ENCODE measurements at places on chromosomes 7 and 10.

DNA sequence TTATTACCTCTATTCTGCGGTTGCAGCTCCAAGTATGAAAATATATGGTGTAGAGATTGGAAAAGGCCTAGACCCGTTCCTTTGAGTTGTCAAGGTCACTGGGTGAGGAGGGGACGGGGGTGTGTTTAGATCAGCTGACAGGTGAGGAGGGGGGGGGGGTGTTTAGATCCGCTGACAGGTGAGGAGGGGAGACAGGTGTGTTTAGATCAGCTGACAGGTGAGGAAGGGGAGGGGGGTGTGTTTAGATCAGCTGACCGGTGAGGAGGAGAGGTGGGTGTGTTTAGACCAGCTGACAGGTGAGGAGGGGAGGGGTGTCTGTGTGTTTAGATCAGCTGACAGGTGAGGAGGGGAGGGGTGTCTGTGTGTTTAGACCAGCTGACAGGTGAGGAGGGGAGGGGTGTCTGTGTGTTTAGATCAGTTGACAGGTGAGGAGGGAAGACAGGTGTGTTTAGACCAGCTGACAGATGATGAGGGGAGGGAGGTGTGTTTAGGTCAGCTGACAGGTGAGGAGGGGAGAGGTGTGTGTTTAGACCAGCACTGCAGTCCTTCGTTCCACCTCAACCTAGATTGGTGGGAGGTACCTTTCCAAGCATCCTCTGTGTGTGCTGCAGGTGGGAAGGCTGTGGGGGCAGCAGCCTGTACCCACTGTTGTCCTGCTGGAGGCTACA is 655.0 kb upstream of the ADARB2 start:
- peak; percentile 28 for DNase-seq

DNA sequence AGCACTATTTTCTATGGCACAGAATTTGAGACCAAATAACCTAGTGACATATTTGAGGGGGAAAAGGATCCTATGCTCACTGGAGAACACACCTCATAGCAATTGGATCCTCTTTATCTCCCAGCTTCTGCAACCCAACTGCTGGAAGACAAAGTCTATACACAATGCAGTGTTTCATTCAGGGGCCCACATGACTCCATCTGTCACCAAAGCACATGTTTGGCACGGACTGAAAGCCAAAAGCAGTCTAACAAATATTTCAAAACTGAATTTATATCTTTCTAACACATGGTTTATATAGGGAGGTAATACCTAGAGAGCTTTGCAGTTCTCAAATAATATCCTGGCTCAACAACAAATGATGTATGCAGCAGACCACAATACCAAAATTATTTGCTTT is 39.2 kb downstream of the ADAM12 start:
- DNase-seq, result no peak

GRCh38 chr10:17782921-17783665 is 26.1 kb upstream of the MRC1 start:
- DNase-seq, result no peak

GRCh38 chr10:52818019-52818418 is 45.4 kb upstream of the MBL2 start:
- DNase-seq, result no peak

GRCh38 chr7:137771679-137772078 is 75.1 kb downstream of the DGKI start:
- no peak for DNase-seq

DNA sequence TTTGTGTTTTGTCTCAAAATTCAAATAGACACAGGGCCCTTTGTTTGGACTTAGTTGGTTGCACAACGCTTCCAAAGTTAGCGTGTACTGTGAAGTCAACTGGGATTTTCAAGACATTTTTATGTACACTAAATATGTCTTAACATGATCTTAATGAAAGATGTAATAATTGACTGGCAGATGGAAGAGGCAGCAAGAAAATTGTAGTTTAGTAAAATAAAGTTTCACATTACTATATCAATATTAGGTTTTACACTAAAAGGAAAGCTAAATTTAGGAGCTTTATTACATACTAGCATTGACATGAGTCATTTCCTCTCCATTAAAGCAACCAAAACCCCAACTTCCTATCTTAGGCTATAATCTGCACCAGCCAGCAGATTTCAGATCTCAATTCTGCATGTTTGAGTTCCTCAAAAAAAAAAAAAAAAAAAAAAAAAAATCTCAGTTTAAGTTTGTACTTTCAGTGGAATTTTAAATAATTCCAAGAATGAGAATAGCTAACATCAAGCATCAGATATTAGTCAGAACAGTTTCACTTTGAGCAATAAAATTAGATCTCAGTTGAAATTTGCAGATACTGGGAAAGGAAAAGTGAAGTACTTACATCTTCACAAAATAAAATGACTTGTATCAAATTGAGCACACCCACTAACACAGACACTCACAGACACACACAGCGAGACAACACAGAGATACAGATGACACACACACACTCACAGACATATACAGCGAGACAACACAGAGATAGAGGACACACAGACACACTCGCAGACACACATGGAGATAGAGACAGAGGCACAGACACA is 346.6 kb upstream of the KLF6 start:
- DNase-seq, result no peak

DNA sequence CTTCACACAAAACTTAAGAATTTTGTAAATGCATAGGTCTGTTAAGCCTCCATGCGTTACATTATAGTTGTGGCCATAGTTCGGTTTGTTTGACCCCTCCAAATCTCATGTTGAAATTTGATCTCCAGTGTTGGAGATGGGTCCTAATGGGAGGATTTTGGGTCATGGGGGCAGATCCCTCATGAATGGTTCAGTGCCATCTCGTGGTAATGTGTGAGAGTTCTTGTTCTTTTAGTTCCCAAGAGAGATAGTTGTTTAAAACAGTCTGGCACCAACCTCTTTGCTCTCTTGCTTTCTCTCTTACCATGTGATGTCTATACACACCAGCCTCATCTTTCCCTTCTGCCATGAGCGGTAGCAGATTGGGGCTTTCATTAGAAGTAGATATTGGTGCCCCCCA is 264.3 kb downstream of the TCF7L2 start:
- DNase-seq, result no peak

DNA sequence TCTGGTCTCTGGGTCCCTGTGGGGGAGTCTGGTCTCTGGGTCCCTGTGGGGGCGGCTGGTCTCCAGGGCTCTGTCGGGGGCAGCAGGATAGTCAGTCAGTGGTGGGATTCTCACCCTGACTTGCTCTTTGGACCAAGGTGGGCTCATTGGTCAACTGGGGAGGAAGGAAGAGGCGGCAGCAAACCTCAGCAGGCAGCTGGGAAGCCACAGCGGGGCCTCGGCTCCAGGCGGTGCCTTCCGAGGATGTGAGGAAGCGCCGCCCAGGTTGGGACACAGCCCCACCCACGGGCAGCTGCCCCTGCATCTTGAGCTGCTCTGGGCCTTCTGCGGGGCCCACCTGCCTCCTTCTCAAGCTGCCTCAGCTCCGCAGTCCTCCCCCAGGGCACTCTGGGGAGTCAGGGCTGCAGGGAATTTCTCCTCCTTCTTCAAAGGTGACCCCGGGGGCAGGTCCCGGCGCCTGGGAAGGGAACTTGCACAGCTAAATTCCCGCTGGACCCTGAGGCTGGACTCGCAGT is 20.4 kb upstream of the KNDC1 start:
- no peak for DNase-seq

DNA sequence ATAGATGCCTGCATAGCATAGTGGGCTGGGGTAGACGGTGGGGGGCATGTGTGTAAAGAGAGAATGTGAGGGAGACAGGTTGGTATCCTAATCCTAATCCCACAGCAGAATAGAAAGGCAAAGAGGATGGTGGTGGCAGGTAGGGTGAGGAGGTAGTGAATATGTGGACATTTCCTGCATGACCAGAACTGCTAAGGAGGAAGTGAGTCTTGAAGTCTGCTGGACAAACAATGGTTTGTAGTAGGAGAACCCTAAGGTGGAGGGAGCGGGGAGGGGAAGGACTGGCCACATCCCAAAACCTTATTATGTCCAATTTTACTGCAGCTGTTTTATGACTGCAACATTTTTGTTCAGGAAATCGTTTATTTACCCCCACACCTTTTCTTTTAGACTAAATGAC is 279.7 kb downstream of the AUTS2 start:
- DNase-seq, result no peak

GRCh38 chr7:22833113-22833855 is 10.6 kb upstream of the TOMM7 start:
- DNase-seq, result no peak

GRCh38 chr10:61901829-61902444 is 438 bp downstream of the ARID5B start:
- no peak for DNase-seq

DNA sequence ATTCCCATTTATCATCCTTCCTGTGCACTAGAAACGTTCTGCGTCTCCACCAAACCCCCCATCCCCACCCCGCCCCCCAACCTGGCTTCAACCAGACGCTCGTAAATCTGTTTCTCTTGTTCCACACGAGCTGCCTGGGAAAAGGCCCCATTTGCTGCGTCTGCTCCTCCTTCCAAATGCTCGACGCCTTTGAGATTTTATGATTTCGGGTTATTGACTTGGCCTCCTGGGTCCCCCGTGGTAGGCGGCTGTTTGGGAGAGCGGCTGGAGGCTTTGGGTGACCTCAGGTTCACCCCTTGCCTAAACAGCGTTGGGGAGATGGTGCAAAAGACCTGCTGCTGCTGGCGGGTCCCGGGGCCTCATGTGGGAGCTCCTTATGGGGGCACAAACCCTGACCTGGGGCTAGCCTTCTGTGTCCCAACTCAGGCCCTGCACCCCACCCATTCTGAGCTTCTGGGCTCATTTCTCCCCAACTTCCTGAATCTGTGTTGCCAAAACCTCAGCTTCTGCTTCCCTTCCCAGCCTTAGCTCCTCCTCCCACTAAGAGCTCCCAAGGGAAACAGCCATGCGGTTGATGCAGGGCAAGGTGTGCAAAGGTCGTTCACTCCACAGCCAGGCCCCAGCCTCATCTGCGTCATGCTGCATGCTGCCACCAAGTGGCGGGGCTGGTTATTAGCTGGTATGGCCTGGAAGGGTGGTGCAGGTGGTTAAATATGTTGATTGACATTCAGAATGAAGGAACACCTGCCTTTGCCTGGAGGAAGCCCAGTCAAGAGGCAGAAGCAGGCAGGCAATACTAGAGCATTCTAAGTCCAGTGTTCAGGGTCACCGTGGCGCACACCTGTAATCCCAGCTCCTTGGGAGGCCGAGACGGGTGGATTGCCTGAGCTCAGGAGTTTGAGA is 49.1 kb upstream of the ELN start:
- DNase-seq, result peak; percentile 78
